Stimulated activated CD8-positive, alpha-beta memory T cell treated with anti-CD3 and anti-CD28 coated beads, Interleukin-15, amount 100 ng/mL, for 4 hours (primary cell): ENCODE measurements at places on chromosomes 2 and 18.

- DNase-seq, result no peak
Observed at GRCh38 chr18:34710458-34710914, 388 bp downstream of the DTNA start.

DNA sequence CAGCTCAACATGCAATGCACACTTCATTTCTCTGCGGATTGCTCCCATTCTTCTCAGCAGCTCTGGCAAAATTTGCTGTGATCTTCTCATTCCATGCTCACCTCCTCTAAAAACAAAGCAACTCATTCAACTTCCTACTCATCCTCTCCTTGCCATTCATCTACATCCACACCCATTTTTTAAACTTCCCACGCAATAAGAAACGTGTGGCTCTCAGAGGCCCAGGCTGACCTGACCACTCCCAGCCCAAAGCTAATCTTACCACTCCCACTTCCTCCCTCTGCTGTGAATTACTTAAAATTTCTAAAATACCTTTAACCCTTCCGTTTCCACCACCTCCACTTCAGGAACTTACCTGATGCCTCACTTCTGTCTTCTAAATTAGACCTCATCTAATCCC lies 15.2 kb downstream of the ABCB11 start:
- no peak for DNase-seq

DNA sequence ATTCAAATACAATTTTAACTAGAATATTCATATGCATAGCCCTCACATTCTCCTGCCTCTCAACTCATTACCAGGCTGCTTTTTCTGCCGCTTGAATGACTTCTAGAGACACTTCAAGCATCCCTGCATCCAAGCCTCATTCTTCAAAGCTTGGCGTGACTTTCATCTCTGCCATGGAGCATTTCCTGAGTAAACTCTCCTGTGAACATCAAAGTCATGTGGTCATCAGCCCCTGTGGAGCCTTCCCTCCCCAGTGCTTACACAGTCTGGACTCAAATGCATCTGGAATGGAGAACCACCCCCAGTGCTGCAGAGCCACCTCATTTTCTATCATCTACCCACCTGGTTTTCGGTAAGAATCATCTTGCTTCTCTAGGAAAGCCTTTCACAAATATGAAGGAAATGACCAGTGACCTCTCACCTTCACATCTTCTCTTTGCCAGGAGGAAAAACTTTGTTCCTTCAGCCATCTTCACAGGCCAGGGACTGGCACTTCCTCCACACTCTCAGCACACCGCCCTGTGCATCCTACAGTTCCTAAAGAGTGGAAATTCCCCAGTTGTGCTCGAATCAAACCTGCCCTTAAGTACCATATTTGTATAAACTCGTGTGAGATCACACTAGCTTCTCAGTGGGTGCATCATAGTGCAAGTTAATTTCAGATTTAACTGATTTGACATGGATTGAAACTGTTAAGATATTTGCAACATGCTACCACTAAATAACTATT lies 116.4 kb downstream of the COL6A3 start:
- no peak for DNase-seq

DNA sequence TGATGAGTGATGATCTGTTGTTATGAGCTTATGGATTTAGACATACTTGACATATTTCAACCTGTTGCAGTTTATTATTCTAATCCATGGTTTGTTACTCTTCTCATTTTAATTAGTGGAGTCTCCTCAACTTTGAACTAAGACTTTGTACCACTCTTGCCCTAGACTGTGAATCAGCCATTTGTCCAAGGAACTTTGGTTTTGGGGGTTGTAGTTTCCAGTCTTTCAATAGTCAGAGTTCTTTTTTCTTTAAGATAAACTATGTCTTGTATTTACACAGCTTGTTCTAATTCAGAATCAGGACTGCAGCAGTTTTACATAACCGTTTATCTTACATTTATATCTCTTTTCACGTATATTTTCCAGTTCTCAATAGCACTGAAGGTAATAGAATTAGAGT lies 133.6 kb downstream of the GULP1 start:
- no peak for DNase-seq

- DNase-seq, result no peak
Observed at GRCh38 chr2:74317701-74318100, 25.5 kb downstream of the SLC4A5 start.

DNA sequence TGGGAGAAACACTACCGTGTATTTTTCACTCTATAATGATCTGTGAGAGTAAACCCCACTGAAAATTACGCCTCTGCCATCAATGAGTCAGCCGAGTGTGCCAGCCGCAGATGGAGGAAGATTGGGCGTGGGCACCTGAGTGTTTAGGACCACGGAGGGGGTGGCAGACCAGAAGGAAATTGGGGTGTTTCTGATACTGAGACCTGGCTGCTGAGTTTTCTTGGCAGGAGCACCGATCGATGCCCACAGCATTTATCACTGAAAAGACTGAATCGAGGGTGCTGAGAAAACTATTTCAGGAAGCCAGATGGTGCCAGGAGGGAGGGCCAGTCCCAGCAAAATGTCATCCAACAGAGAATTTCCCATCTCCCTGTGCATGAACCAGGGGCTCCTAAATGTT lies 91.9 kb upstream of the TPO start:
- no peak for DNase-seq

DNA sequence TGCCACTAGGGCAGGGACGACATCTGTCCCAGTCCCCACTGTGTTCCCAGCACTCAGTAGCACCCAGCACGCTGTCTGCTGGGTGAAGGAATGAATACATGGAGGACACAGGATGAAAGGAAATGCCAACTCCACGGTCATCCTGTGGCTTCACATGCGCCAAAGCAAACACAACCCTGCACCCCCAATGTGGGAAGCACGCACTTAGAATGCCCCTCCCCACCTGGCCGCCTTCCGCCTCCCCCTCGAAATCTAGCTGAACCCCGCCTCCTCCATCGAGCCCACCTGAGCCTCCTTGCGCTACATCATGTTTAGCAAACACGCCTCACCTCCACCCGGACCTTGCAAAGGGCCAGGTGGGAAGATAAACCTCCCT lies 33.9 kb downstream of the ADCY3 start:
- DNase-seq, result no peak

GRCh38 chr18:63905361-63905760 lies 2.4 kb upstream of the SERPINB10 start:
- DNase-seq, result no peak

DNA sequence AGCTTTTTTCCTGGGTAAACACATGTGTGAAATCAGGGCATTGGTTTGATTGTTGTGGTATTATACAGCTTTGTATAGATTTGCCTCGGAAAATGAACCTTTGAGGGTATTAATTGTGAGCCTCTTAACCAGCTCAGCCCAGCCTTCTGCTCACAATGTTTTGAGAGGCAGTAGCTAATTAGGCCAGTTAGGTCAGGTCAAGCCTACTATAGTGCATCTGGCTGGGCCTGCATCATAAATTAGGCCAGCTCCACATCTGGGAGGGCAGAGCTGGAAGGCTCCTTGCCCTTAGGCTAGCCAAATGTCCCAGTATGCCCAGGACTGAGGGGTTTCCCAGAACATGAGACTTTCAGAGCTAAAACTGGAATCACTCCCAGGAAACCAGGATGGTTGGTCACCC lies 43.0 kb downstream of the LRATD1 start:
- DNase-seq, result no peak
